Forelimb muscle (tissue), 1 donor: ENCODE measurements at places on chromosomes 2 and 18.

DNA sequence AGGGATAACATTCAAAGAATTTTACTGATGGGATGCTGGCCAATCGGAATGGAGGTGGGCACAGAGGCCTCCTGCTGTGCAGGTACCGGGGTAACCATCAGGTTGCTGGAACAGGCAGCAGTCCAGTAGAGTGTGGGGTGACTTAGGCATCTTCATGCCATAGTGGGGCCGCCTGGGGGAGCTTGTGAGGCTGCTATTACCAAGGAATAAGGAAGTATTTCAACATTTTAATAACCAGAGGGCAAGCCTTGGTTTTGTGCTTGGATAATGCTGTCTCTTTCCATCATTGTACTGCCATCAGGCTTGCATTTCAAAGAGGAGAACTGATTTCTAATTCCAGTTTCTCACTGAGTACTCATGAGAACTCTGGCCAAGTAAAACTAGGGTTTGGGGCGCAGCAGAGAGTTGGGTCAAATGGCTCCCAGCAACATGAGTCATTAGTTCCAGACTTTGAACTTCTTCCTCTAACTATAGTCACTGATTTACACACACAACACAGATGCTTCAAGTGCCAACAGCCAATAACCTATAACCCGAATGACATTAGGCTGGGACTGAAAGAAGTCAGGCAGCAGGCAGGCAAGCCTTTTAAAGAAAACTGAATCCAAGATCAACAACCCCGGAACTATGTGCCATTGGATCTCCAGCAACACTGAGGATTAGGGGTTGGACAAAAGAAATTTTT is 56.1 kb upstream of the FHL2 start:
- DNase-seq, result no peak

DNA sequence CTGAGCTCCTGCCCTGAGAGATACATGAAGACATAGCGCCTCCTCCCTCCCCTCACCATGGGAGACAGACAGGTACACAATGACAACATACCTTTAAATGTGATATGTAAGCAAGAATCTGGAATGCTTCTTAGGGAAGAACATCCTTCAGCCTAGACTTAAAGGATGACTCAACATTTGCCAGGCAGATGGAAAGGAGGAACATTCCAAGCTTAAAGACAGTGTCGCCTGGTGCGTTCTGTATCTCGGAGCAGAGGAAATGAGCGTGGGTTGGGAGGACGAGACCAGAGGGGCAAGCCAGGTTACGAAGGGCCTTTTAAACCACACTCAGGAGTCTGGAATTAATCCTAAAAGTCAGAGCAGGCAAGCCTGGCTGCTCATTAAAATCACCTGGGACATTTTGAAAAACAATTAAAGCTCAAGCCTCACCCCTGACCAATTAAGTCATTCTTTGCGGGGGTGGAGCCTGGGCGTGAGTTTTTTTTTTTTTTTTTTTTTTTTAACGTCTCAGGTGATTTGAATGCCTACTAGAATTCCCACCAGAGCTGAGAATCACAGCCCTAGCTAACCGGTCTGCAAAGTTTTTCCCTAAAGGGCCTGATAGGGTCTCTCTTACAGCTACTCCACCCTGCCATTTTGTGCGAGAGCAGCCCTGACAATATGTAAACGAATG is 131.2 kb upstream of the SEC11C start:
- DNase-seq, result no peak

DNA sequence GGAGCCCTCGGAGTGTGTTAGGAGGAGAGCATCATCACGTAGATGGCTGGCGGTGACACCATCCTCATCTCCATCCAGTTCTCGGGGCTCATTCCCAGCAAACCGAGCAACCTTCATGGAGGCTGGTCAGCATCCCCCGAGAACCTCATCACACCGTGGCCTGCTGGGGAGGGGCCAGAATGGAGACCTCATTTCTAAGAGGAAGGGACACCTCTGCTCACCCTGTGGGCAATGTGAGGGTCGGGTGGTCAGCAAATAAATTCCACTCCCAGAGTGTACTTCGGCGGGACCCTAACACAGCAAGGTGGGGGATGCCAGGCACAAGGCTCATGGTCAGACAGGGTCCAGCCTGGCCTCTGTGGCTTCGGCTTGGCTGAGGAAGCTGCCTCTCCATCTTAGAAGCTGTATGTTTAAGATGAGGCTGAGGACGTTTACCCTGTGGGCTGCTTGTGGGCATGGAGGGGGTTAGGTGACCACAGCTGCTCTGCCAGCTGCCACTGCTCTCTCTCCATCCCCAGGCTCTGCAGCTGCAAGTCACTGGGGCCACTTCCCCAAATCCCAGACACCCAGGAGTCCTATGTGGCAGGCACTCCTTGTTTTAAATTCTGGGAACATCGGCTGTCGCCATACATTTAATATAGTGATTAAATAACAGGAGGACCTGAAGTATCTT is 56.5 kb upstream of the PXDN start:
- DNase-seq, result no peak

DNA sequence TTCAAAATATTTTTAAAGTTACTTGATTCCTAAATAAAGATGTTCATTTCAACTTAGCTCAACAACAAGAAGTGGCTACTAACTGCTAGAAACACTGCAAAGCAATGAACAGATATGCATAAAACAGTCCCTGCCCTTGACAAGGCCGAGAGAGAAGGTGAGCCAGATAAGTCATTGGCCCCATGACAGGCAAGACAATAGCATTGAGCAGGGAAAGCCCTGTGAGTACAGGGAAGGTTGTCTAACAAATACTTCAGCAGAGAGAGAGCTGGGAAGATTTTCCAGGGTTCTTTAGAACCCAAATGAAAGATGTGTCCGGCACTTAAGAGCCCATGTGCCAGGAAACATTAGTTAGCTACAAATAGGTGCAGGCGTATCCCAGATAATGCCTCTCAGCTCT is 4.7 kb downstream of the LAMA1 start:
- DNase-seq, result no peak

- DNase-seq, result no peak
Measured at GRCh38 chr2:127097471-127097765, 9.5 kb downstream of the BIN1 start.

DNA sequence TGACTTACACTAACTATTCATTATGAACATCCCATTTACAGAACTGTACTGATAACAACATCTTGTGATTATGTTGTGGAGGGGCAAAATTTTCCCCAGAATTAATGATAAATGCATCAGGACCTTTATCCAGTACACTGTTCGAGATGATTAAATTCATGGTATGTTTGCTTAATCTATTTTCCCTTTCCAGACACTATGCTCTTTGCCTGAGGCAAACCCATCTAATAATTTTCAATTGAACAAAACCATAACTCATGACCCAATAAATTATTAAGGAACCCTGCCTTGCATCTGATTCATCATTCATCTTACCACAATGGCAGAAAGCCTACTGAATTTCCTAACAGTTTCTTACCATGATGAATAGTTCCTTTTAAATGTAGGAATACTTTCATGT is 385.0 kb downstream of the DSEL start:
- DNase-seq, result no peak

DNA sequence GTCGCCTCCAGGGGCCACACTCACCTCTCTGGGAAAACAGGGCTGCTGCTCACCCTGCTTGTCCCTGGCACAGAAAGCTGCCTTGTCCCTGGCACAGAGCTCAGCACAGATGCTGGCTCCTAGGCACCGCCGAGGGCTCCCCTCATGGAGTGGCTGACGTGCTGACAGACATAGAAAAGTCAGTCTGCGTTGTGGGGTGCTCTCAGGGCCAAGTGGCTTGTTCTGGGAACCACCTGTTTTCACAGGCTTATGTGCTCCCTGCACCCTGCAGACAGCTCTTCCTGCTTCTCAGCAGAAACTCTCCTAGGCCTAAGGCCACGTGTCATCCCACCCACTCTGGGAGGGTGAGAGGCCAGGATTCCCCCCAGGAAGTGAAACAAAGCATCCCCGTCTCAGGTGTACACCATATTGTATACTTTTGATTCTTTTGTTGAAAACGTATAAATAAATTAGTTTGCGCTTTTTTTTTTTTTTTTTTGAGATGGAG is 84.7 kb upstream of the TMEM200C start:
- DNase-seq, result no peak

DNA sequence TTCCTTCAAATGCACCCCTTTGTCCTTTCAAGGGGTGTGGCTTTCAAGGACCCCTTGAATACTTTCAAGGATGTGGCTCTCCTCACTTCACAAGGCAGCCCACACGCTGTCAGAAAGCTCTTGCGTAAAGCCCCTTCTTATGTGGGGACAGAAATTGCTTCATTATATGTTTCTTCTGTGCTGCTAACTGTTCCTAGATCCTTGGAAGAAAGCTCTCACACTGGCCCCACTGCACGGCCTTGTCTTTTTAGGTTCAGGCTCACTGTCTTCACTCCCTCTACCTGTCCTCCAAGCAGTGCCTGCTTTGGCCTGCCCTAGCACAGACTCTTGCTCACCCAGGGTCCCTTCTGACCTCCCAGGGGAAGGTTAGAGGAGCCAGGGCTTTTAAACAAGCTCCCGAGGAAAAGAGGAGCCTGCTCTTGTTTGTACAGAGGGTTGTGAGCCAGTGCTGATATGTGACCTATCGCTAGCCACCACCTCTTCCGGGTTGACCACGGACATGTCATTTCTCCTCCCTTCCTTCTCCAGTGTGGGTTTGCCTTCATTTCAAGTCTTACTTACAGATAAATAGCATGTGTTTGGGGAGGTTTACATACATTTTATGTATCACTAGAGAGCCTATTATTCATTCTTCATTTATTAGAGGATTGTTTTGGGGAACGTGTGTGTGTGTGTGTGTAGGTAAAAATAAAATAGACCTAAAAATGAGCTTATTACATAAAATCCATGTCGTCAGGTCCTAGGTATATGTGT is 94.7 kb downstream of the RTN4 start:
- DNase-seq, result no peak

DNA sequence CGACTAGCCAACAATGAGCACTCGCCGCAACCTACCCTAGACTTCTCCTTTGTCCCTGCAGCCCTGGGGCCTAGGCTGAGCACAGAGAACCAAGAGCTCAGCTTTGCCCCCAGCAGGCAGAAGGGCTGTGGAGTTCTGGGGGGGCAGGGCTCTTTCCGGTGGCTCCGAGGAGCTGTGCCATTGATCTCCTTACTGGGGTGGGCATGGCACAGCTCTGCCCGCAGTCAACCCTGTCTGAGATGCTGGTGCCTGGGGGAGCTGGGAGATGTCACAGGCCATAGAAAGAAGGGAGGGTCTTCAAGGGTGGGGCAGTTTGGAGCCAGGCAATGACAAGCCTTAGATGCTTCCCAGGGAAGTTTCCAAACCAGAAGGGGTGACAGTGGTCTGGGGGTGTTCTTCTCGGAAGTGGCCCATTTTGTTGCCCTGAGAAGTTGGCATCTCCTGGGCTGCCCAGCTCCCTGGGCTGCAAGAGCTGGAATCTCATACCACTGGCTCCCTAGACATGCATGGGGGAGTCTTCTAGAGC is 14.1 kb upstream of the GPR55 start:
- DNase-seq, result no peak

GRCh38 chr2:187362151-187362550 is 85.9 kb downstream of the CALCRL start:
- peak; percentile 13 for DNase-seq

GRCh38 chr2:25817630-25818029 is 60.7 kb downstream of the ASXL2 start:
- DNase-seq, result no peak

- DNase-seq, result no peak
Measured at GRCh38 chr2:68698567-68699377, 35.8 kb upstream of the ARHGAP25 start.

GRCh38 chr2:170554278-170554955 is 160.7 kb upstream of the SP5 start:
- no peak for DNase-seq

GRCh38 chr18:61901323-61901986 is 8.6 kb upstream of the RNF152 start:
- DNase-seq, result no peak

DNA sequence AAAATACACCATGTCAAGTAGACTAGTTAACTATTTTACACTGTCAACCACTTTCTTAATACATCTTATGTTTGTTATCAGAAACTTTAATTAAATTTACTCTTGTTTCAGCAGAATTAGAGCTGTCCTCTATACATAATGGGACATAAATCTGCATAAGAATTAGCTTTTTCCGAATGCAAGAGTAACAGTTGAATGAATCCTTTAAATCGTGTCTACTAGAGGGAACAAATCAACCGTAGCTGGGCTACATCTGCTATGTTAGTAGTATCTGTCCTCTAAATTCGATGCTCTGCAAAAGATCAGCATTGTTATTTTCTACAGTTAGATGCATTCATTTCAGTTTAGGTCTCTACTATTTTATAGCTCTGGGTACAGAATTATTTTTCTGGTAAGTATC is 1090.6 kb downstream of the DPP10 start:
- DNase-seq, result no peak

- no peak for DNase-seq
Measured at GRCh38 chr2:43444989-43445645, 150.7 kb downstream of the THADA start.

DNA sequence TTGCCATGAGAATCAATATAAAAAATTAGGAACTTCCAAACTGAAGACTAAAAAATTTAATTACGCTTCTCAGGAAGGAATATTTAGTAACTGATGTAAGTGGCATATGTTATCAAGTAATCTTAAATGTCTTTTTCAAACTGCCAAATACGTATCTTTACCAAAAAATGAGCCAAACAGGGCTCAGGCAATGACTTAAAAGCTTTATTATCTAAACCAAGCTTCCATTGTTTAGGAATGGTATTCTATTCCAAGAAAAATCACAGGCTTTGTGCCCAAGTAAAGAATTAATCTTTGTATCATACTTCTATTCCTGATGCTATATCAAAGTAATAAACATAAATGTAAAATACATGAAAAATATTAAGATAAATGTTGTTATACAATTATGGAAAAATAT is 71.7 kb upstream of the GRB14 start:
- DNase-seq, result no peak

DNA sequence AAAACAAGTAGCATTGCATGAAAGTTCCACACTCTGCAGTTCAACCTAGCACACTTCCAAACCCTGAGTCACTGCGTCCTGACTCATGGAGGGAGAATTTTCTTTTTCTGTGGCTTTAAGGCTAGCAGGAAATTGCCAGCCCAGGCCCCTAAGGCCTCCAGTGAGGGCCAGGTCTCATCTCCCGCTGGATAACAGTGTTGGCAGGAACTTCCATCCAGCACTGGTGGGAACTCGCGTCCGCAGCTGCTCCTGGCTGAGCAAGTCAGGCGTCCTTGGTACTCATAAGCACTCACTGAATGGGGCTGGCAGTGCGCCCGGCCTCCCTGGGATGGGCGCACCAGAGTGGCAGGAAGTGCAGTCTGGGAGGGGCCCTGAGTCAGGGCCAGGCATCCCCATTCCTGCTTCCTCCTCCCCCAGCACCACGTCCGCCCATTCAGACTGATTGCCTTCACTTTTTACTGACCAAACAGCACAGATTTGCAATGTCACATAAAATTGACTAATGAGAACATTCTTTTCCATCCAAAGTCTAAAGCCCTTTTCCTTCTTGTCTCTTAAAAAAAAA is 14.3 kb downstream of the MALL start:
- DNase-seq, result peak; percentile 67

GRCh38 chr2:104444889-104445288 is 409.0 kb upstream of the POU3F3 start:
- DNase-seq, result no peak

DNA sequence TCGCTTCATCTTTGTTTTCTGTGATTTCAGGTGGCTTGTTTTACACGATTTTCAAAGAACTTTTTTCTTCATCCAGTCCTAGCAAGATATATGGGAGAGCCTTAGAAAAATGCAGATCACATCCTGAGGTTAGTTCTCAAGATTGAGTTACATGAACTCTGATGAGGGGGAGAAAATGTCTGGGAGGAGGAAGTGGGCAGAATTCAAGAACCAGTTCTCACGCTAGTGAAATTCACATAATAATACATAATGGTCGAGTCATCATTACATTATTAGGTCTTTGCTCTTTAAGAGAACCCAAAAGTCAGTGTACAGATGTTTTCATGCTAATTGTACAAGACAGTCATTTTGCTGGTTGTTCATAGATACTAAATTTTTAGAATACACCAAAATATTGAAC is 7.0 kb downstream of the TIMM21 start:
- no peak for DNase-seq
